ENCODE measurements at places on chromosomes 5 and 9.

- peak; percentile 1 for DNase-seq
Measured at GRCh38 chr9:32344551-32345182, 39.8 kb upstream of the ACO1 start.

DNA sequence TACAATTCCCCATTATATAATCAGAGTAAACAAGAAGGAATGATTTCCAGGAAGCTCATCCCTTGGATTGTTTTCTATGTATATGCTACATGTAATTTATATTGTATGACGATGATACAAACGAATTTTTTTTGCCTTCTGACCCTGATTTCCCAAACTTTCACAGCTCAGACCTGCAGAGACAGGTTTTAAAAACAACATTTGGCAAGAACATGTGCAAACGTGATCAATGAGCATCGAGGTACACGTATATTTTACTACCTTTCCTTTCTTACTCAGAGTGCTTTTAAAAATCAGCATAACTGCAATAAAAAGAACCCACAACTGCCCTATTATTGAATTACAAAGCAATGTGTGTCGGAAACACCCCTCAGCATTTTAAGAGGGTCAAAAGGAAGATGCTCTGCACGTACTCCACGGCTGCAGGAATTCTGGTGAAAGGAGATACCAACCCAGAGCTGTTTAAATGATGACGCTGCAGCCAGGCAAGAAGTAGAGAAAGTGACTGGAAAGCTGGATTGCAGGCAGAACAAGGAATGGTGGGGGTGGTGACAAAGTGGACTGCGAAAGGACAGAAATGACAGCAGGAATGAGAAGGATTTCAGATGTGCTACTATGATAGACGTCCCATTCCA is 533.5 kb downstream of the RAB3C start:
- no peak for DNase-seq

DNA sequence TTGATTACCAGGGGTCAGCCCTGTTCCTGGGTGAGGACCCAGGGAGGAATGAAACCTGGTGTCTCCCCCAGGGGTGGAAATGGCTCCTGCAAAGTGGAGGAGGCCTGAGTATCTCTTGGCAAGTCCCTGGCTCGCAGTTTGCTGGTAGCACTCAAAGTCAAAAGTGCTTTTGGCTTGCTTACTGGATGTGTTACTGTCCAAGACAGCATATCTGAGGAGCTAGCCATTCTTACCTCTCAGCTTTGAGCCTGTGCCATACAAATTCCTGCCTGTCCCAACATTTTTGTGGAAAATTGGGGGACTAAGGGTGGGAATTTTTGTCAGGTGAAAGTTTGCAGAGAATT is 9.9 kb downstream of the ZNF618 start:
- DNase-seq = peak; percentile 26

DNA sequence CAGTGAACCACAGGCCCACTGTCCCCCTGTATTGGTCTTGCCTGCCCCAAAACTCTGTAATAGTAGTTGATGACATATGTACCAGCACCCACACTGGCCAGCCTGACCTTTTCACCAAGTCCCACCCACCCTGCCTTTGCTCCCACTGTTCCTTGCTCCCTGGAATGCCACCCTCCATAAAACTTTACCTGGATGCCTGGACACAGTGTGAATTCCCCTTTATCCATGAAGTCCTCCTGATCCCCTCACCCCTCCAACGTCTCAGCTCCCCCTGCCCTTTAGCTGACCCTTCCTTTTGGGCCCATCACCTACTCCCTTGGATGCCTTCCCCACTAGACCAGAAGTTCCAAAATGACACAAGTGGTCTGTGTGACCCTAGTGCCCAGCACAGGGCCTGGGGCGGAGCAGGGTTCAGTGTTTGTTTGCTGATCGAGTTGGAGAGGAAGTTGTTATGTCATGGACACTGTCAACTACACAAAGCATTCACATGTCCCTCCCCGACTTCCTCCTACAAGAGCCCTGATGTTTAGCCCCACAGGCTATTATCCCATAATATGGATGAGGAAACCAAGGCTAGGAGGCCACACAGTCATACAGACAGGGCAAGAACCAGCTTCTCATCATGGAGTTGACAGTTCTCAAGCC is 16.1 kb downstream of the AMBP start:
- no peak for DNase-seq

DNA sequence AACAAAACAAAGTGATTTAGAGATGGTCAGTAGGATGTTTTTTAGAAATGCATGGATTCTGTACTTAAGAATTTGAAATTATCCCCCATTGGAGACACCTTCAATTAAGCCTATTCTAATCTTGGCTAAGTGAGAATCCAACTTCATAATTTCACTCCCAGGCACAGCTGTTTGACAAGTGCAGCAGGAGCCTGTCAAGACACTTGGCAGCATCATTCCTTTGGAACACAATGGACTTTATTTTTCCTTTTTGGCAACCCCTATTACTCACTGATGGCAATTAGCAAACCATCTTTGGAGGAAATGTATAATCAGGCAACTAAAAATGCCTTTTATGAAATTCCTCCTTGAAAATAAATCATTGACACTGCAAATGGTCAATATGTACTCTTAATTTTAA is 194.7 kb downstream of the GLIS3 start:
- no peak for DNase-seq

GRCh38 chr9:32265037-32265436 is 119.4 kb upstream of the ACO1 start:
- no peak for DNase-seq

DNA sequence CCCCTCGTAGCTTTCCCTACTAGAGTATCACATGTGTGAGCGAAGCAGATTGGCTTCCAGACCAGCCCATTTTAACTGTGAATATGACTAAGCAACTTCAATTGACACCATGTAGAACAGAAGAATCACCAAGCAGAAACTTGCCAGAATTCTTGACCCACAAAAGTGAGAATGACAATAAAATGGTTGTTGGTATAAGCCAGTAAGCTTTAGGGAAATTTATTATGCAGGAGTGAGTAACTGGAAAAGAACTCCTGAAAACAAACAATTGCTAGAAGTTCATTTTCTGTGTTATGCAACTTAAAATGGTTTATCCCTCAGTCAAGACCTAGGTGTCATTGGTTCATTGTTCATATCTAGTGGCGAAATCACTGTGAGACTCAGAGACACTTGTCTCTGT is 303.1 kb downstream of the DMRT2 start:
- no peak for DNase-seq

DNA sequence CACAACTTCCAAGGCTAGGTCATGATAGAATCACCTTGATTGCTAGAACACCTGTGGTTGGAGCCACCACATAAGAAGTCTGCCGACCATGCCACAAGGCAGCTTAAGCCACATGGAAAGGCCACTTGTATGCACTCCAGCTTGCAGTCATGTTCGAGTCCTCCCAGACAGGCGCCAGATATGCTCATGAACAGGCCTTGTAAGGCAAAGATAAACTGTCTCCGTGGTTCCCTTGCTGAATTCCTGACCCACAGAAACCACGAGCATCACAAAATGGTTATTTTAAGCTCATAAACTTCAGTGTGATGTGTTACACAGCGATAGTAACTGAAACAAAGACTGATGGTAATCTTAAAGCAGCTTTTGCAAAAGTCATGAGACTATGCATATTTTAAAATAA is 188.4 kb upstream of the DAPK1 start:
- DNase-seq = peak; percentile 14

DNA sequence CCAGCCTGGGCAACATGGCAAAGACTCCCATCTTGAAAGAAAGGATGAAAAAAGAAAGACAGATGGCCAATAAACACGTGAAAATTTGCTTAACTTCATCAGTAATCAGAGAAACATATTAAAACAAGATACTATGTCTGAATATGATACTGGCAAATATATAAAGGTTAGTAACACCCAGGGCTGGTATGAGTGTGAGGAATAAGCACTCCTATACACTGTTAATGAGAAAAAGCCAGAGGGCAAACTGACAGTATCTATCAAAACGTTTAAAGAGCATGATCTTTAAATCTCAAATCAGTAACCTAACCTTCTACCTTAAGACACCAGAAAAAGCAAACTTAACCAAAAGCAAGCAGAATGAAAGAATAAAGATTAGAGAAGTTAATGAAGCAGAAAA is 14.1 kb downstream of the B4GALT1 start:
- DNase-seq = no peak

Data from hepatic stellate cell (primary cell).